ENCODE measurements at places on chromosomes 16 and 17. TPM values are rescaled to one million over a fixed set of nuclear protein-coding genes. Genes with fewer than 3 reads are reported as not detected.

Gene NOL3
- not detected for polyA plus RNA-seq

Gene KRTAP4-6
- not detected for polyA plus RNA-seq

Gene TK1
- polyA plus RNA-seq = not detected

Gene HNF1B
- not detected for polyA plus RNA-seq

Gene PFN1
- 1,824 TPM for polyA plus RNA-seq

Gene BCAR1
- polyA plus RNA-seq = not detected

Gene ZNF286A
- 22.0 TPM for polyA plus RNA-seq

Gene CAMKK1
- 1.5 TPM for polyA plus RNA-seq

Gene HYDIN
- not detected for polyA plus RNA-seq

Gene CDH13
- polyA plus RNA-seq = not detected

Gene ZMYND15
- polyA plus RNA-seq = 0.10 TPM

Gene CBX2
- 0.46 TPM for polyA plus RNA-seq

All from naive thymus-derived CD8-positive, alpha-beta T cell (primary cell).